GM23248 (cell line): ENCODE measurements at places on chromosomes 5 and 9.

DNA sequence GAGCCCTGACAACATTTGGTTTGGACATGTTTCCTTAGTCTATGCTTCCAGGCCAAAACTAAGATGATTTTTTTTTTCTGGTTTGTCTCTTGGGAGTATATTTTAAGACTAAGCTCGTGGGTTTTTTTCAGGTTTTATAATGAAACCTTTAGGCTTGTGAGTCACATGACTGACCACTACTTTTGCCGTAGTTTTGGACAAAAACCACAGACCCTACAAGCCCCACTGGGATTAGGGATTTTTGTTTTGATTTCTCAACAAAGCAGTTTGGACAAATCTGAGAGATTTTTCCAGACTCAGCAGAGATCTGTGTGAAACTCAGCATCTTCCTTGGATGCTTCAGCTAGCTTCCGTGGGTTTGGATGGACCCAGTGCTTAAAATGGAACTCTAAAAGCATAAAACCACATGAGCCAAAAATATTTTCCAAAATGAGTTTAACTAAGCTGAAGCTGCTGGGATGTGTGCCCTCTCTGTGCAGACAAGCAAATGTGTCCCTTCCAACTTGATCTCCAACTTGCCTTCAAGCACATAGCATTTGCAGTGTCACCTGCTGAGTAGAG is 70.3 kb upstream of the SMIM15 start:
- no peak for DNase-seq

- DNase-seq: peak; percentile 52
Observed at GRCh38 chr5:15995341-15996052, 184.1 kb downstream of the MARCHF11 start.

DNA sequence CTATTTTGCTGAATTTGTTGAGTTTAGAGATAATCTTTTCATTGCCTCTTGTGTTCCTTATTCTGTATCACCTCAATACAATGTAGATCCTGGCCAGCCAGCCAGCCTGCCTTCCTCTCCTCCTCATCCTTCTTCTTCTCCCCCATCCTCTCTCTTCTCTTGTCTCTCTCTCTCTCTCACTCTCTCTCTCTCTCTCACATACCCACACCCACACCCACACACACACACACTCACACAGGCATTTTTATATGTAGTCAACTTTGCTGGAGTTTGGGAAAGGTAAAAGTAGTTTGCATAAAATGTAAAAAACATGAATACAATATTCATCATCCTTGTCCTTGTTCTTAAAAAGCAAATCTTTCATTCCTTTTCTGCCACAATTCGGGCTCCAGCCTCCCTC is 60.5 kb downstream of the ZFAND5 start:
- peak; percentile 3 for DNase-seq

DNA sequence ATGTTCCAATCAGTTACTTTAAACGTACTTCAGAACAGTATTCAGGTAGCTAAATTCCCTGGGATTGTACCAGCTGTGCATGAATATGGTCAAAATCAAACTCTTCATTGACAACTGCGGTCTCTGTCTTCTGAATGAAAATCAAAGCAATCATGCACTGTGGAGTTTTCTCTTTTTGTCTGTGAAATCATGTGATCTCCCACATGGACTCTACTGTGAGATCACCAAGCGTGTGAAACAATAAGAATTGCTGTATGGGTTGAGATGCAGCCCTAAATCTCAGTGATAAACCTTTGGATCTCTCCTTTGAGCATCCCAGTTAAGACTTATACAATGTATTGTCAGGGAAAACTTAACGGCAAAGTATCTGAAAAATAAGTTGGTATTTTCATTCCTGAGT is 6.1 kb downstream of the NRG2 start:
- no peak for DNase-seq

DNA sequence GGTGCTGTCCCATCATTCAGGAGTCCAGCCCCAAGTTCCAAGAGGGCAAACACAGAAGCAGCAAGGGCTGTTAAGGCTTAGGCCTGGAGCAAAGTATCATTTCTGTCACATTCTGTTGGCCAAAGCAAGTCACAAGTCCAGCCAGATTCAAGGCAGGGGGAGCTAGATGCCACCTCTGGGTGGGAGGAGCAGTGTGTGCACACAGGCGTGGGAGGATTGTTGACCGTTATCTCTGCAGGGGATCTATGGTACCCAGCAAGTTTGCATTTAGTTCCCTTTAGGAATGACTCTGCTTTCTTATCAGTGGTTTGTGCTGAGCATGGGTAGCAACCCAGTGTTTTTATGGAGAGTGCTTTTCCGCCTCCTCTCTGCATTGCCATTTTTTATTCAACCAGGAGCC is 278.9 kb downstream of the NR3C1 start:
- no peak for DNase-seq

- DNase-seq: peak; percentile 17
Observed at GRCh38 chr9:84343111-84343521, 2.6 kb upstream of the SLC28A3 start.
